Neural crest cell (in vitro differentiated cells): ENCODE measurements at places on chromosomes 6 and 20.

GRCh38 chr20:57128044-57128757 lies 138.2 kb downstream of the BMP7 start:
- no peak for DNase-seq

DNA sequence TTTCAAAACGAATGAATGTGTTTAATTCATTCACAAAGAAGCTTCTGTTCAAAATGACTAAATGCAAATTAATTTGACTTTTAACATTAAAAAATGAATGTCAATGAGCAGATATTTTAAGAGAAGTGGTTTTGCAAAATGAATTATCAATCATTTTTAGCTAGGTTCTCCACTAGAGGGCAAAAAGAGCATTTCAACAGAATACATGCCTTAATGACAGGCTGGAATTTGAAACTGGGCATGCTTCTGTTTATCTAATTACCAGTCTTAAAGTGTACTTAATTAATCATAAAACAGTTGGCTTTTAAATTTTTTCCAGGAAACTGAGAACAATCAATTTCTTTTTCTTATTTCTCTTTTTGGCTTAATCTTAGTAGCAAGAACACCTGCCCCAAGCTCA lies 63.8 kb upstream of the TINAG start:
- DNase-seq: no peak

- no peak for DNase-seq
Observed at GRCh38 chr6:157497579-157497978, 116.6 kb downstream of the ZDHHC14 start.

GRCh38 chr6:119129968-119130484 lies 51.6 kb upstream of the FAM184A start:
- DNase-seq: no peak

DNA sequence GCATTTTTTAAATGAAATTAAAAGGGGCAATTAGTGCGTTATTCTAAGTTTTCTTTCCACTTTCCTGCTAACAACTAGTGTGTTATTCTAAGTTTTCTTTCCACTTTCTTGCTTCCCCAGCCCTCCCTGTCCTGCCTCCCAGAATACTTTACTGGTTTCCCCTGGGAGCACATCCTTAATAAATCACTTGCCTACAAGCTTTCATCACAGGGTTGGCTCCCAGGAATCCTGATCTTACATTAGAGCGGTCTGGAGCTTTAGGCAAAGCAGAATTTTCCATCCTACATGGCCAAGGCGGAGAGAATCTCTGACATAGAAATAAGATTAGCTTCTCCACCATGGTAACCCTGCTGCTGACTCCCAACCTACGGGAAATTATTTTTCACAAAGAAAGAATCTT lies 150.4 kb downstream of the BFSP1 start:
- DNase-seq: no peak

DNA sequence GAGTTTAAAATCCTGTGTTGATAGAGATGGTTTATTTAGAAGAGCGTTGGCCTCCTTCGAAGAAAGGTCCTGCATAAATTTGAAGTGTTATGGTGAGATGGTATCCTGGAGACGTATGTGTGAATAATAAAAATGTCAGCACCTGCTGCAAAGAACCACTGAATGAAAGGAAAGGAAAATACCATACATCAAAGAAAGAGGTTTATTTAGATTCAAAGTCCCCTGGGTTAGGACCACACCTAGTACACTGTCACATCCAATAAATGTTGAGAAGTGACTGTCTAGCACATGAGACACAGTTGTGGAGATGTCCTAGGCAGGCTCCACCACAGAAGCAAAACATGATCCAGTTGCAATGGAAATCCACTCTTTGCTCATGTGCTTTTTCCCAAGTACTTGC lies 214.7 kb downstream of the PAX1 start:
- no peak for DNase-seq

DNA sequence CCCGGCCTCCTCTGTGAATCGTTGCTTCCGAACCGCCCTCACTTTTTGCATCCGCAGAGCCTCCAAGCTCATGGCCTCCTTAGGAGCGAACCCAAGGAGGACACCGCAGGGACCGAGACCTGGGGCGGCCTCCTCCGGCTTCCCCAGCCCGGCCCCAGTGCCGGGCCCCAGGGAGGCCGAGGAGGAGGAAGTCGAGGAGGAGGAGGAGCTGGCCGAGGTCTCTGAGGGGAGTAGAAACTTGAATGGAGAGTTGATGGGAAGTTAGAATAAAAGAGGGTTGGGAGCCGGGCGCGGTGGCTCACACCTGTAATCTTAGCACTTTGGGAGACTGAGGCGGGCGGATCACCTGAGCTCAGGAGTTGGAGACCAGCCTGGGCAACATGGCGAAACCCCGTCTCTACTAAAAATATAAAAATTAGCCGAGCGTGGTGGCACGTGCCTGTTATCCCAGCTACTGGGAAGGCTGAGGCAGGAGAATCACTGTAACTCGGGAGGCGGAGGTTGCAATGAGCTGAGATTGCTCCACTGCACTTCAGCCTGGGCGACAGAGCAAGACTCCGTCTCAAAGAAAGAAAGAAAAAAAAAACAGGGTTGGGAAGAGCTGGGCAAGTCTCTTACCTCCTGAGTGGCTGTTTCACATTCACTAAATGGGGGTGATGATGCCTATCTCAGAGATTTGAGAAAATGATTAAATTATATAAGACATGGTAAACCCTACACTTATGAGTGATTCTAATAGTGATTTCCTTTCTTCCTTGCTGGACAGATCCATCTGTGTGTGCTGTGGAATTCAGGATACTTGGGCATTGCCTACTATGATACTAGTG lies 805 bp downstream of the MSH5 start:
- DNase-seq: no peak

DNA sequence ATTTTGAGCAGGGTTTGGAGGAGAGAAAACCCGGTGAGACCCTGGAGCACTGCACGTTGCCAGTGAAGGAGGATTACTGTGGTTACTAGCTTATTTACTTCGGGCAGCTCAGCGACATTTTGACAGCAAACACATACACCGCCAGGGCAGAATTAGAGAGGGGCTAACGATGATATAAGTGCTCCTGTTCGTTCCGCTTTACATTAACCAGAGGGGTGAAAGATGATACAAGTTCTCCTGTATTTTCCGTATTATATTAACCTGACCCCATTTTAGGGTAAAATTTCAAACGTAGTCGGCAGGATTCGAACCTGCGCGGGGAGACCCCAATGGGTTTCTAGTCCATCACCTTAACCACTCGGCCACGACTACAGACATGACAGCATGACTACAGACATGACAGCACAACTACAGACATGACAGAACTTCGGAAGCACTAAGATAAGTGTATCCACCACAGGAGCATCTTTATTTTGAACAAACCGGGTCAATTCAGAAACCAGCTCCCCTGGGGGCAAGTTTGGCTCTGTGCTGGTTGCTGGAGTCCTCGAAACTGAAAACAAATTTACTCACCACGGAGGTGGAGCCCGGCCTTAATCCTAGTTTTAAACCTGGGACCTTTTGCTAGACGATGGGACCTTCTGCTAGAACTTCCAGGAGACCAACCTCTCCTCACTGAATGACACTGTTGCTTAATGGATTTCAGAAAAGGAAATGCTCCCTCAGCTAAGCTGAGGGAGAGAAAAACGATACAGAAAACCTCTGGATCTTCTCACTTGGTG lies 80.4 kb upstream of the ZNF184 start:
- DNase-seq: peak; percentile 48

DNA sequence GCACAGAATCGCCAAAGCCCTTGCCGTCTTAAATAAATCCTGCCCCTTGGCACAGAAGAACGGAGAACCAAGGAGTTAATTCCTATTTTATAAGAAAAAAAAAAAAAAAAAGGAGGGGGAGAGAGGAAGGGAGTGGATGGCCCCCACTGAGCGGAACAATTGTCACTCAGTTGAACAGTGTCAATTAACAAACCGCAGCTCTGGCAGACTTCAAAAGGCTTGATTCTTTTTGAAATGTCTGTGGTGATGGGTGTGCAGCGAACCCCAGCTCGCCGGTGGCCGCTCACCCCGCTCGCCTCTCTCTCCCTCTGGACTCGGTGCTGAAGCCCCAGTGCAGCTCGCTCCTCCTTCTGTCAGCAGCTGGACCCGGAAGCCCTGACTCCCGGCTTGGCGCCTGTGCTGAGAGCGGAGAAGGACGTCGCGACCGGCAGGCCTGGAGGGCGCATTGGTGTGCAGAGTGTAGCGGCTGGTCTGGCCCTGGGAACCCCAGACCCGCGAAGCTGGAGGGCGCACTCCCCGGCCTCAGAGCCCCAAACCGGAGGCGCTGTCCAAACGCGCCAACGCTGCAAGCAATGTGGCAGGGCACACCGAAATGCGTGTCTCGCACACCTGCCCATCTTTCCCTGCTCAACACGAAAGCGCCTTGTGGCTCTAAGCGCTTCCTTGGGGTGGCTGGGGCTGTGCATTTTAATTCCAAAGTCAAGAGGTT lies 3.4 kb downstream of the LINC00237 start:
- no peak for DNase-seq

DNA sequence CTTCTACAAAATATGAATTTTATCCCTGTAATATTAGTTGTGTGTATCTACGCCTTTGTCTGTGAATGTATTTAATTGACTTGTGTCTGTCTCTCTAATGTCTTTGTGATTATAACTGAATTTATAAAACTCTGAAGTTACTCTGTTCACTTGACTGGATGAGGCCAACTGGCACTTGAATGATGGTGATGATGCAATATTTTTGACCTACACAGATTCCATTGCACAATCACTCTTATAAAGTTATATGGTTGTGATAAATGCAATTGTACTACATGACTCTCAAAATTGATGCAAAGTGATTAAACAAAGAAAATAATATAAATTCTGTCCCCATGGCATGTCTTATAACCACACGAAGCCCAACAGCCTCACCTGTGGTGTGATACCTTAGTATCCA lies 287.3 kb upstream of the PLN start:
- no peak for DNase-seq

DNA sequence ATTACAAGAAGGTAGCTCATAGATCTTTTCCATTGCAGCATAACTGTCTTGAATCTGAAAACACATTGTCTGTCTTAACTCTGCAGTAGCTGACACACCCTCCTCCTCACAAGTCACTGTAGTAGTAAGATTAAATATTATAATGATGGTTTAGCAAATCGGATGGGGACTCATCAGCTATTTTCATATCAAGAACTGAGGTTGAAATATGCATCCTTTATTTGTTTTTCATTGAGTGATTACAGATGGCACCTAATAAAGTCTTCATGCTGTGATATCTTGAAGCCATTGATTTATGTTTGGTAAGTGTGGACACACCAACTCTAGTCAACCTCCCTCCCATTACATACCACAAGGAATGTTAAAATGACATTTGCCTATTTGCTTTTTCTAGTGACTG lies 267.4 kb upstream of the TAB2 start:
- no peak for DNase-seq

- DNase-seq: no peak
Observed at GRCh38 chr6:114997813-114998292, 655.0 kb upstream of the HS3ST5 start.

- DNase-seq: no peak
Observed at GRCh38 chr6:52724042-52724405, 39.3 kb downstream of the GSTA2 start.
